Activated CD4-positive, alpha-beta T cell treated with anti-CD3 and anti-CD28 coated beads for 48 hours (primary cell): ENCODE measurements at places on chromosomes 4 and X.
A peak's percentile ranks its signal among the peaks of the same experiment; 100 is the strongest.

GRCh38 chr4:47071901-47072341, 40.6 kb downstream of the GABRB1 start:
- no peak for DNase-seq

- DNase-seq: no peak
These were observed 46.6 kb upstream of the EGFL6 start for GRCh38 chrX:13522811-13523210.

DNA sequence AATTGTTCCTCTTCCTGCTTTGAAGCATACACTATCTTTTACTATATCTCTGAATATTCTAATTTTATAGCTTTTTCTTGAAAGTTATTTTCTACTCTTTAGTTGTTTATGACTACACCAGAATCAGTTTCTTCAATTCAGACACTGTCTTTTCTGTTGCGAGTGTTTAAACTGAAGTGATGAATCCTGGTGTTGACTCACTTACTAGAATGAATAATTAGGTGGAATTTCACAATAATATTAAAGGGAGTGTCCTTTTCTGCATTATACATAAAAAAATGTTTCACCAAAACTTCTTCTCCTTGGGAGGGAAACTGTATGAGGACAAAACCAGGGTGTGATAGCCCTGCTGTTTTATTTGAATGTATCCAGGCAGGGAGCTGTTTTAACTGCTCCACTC, 1383.1 kb downstream of the C4orf33 start:
- DNase-seq: no peak

GRCh38 chrX:106725931-106726330, 570 bp upstream of the RNF128 start:
- DNase-seq: no peak

DNA sequence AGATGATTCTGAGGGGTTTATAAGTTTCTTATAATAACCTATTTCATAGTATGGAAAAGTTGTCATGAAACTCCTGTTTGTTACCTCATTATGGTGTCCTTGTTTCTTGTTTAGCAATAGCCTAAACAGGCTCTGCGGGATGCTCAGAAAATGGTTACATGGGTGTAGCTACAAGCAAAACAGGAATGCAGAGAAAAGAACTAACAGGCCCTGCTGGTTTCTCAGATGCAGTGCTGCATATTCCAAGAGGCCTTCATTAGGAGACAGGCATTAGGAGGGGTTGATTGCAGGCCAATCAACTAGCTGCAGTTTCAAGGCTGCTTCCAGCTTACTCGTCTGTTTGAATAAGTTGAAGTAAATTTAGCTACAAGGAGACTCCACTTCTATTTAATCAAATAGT, 37.6 kb upstream of the HPGD start:
- no peak for DNase-seq

- DNase-seq: no peak
These were observed 17.5 kb downstream of the PALLD start for GRCh38 chr4:168514249-168514852.

DNA sequence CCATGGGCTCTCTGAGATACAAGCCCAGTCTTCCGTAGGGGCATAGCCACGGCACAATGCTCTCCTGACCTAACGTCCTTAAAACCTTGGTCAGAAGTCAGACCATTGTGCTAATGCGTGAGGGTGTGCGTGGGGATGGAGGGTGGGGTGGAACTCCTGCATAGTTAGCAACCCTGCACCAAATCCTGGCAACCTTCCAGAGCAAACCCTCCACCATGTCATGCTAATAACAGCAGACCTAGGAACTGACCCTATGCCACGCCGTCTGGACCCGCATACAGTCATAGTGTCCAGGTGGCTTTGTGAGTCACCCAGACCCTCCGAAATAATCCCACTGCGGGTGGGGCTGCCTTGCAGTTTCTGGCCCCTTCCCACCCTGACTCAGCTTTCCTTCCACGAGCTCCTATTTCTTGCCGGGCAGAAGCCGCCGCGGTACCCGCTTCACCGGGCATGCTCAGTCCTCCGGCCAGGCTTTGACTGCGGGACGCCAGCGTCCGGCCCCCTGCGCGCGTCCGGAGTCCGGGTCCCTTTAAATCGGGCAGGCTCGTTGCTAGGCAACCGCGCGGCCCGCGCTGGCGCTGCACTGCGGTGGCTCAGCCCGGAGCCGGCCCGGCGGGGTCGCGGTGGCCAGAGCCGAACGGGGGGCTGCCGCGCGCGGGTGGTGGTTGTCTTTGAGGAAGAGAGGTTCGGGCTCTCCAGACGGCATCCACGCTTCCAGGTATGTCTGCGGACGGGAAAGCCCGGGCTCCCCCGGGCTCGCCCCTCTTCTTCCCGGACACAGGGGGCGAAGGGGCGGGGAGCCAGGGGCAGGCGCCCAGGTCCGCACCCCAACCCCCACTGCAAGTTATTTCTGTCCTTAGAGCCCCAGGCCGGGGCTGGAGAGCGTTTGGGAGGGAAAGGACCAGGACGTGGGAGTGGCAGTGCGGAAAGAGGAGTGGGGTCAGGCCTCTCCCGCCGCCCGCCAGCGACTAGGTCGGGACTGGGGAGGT, at the start of gene CCDC160:
CCDC160 (plus strand) TSS at position 557 of the 989 bp plus-strand sequence. CDS start 7,619 bp downstream, outside the sequence.
- peak; percentile 18 for DNase-seq

- DNase-seq: peak; percentile 79
These were observed at the start of gene HPRT1 for GRCh38 chrX:134460005-134460861. Gene HPRT1 (plus strand): TSS chrX:134460165. CDS start chrX:134460312, 147 bp downstream.

DNA sequence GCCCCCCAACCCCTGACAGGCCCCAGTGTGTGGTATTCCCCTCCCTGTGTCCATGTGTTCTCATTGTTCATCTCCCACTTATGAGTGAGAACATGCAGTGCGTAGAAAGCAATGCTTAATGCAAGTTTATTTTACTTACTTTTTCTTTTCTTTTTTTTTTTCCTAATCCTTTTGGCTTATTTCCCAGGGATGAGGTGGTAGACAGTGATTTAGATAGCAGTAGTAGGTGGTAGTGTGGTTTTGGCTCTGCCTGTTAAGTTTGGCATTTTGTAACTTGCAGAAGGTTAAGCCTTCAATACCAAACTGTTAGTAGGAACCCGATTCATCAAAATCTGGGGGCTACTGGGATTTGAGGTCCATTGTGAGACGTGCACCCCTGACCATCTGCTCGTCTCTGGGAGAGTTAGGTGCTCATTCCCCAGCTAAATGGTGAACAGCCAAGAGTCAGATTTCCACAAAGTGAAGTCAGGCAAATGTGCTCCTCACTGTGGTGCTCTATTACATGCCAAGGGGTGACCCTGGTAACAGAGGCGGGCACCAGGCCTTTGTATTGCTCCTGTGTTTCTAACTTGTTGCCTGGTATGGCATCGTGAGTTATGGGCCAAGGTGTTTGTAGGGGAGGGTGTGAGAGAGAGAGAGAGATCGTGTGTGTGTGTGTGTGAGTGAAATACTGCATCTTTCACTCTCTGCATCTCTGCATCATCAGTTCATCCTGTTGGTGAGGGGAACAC, 70.3 kb downstream of the PHOX2B start:
- DNase-seq: no peak

GRCh38 chr4:101953949-101954348, 163.4 kb downstream of the BANK1 start:
- no peak for DNase-seq

DNA sequence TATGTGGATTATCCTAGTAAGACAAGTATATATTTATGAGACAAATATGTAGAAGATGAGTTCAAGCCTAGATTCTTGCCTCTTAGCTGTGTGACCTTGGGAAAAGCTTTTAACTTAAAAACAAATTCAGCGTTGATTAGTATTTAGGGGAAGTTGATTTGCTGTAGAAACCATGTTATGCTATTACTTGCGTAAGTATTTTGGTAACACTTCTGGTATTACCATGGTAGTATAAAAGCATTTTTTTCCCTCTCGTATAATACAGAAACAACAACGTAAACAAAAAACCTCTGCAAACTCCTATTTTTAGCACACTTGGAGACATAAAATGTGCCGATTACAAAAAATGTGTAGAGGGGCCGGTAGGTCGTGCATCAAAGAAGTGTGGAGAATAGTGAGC, 33.2 kb downstream of the STAG2 start:
- no peak for DNase-seq

- DNase-seq: no peak
These were observed 7.8 kb downstream of the SERTM2 start for GRCh38 chrX:111519215-111519614.

DNA sequence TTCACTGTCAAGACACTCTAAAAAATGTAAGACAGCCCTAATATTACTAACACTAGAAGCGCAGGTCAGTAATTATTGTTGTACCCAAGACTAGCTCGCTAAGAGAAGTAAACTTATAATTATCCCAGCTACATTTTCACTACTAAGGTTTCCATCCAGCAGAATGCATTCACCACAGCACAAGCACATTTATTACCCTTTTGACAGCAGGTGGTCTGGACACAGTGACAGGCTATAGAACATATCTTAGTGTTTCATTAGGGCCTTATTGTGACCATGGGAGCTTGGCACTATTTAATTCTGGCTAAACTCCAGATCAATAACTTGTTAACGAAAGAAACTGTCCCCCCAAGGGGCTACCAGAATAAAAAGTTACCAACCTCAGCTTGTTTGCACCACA, 237.7 kb downstream of the ENOX2 start:
- DNase-seq: no peak

GRCh38 chr4:159105761-159106243, 2.9 kb downstream of the RAPGEF2 start:
- DNase-seq: peak; percentile 33

- DNase-seq: peak; percentile 72
These were observed 40.4 kb downstream of the RNF212 start for GRCh38 chr4:1072830-1073446.

- no peak for DNase-seq
These were observed 67.6 kb downstream of the PPP2R2C start for GRCh38 chr4:6404611-6405396.

DNA sequence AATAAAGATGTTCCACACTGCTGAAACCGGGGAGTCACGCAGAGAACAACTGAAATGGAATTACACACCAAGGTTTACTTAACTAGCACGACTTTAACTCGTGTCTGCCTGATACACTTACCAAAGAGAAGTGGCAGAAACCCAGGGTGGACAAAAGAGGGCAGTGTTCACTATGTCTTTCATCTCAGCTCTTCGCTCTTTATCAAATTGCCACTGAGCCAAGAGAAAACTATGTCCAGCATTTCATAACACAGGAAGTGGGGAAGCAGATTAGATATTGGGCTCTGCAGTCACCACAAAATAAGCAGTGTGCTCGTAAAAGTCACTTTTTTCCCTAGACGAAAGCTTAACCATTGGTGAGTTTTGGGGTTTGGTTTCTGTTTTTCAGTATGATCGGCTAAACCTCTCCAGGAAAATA, 155.7 kb downstream of the CHIC2 start:
- DNase-seq: no peak

DNA sequence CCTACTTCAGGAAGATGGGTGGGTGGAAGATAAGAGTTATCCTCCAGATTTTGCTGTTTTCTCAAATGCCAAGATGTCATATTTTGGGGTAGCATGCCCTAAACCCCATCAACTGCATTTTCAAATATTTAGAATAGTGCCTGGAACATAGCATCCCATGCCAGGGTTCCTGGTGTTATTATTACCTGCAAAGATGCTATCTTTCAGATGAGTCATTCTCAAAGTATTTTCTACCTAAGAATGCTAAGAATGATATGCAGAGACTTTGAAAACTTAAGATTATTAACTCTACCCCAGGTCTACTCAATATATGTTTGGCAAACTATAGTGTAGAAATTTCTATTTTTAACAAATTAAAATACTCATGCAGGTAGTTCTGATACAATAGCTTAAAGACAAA, 934.3 kb upstream of the SLIT2 start:
- DNase-seq: no peak

GRCh38 chrX:13252726-13253125, 67.1 kb downstream of the ATXN3L start:
- no peak for DNase-seq

GRCh38 chr4:6199422-6199921, 877 bp downstream of the JAKMIP1 start:
- no peak for DNase-seq

DNA sequence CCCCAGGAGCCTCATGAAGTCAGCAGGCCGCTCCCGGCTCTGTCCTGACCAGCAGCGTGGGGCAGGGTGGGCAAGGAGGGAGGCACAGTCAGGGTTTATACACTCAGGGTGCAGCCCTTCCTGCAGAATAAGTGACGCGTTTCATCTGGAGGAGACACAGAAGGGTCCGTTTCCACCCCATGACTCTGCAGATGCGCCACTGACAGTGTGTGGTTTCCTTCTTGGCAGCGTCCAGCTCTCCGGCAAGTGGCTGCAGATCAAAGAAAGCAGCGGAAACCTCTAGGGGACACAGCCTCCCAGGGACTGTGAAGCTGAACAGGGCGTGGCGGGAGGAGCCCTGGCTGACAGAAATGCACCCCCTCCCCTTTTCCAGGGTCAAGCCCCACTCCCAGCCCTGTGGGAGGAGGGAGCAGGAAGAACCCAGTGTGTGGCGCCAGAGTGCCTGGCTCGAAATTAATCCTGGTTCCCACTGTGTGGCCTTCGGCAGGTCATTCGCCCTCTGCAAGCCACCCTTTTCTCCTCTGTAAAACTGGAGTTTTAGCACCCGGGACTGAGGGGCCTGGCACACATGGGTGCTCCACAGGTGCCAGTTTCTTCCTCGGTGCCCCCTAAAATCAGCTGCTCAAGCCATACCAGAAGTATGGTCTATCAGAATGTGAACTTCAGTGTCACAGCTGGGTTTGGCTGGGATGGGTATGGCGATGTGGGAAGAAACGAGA, 17.3 kb upstream of the TBC1D14 start:
- DNase-seq: peak; percentile 36

DNA sequence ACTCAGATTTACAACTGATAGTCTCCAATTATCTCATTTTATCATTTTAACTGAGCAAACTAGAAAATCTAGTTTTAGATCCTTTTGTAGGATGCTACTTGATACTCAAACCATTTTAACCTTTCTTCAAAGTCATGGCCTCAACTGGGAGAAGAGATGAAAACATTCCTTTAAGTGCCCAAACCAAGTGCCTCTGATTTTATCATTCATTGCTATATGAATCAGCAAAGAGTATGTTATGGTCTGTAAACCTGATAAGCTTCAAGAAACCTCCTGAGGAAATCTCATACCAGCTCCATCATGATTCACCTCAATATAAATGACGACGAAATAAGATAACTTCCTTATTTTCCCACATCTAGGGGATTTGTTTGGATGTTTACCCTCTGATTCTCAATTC, 119.9 kb downstream of the FAM13A start:
- no peak for DNase-seq

- DNase-seq: no peak
These were observed 30.9 kb downstream of the FAM9C start for GRCh38 chrX:13013363-13014110.
